ENCODE measurements at places on chromosomes 4 and X. TPM values are rescaled to one million over a fixed set of nuclear protein-coding genes. Genes with fewer than 3 reads are reported as not detected.

The SPANXA1 gene
- not detected for total RNA-seq

The SAGE1 gene
- not detected for total RNA-seq

The LIMCH1 gene
- total RNA-seq: not detected

The TMPRSS11B gene
- total RNA-seq: not detected

The PTPN13 gene
- total RNA-seq: 2.0 TPM

The SYP gene
- total RNA-seq: 2.5 TPM

The PAGE1 gene
- total RNA-seq: not detected

The NHS gene
- 0.54 TPM for total RNA-seq

GRCh38 chrX:85995641-85996040 lies 51.7 kb downstream of the CHM start:
- peaks cover 6% of the 10 kb centered on the region for H3K4me1 ChIP-seq
- no peak overlapping the region for H3K4me3 ChIP-seq
- H3K27me3 ChIP-seq: no peaks in the 10 kb centered on the region
- H3K36me3 ChIP-seq: peaks cover 4% of the 10 kb centered on the region

GRCh38 chr4:124484008-124484407 lies 228.5 kb downstream of the ANKRD50 start:
- H3K27me3 ChIP-seq: no peaks in the 10 kb centered on the region
- no peak overlapping the region for H3K27ac ChIP-seq
- no peaks in the 10 kb centered on the region for H3K4me1 ChIP-seq
- H3K36me3 ChIP-seq: no peaks in the 10 kb centered on the region
- H3K4me3 ChIP-seq: no peak overlapping the region
- DNase-seq: no peak

GRCh38 chrX:109710181-109710580 lies 22.9 kb downstream of the ACSL4 start:
- H3K4me1 ChIP-seq: peaks cover 47% of the 10 kb centered on the region
- H3K4me3 ChIP-seq: no peak overlapping the region
- no peak for DNase-seq

GRCh38 chr4:185311113-185311888 lies 84.4 kb downstream of the LRP2BP start:
- H3K36me3 ChIP-seq: peaks cover 41% of the 10 kb centered on the region
- no peak overlapping the region for H3K4me3 ChIP-seq
- H3K4me1 ChIP-seq: peaks cover 9% of the 10 kb centered on the region
- H3K27me3 ChIP-seq: no peaks in the 10 kb centered on the region
- DNase-seq: no peak
- H3K27ac ChIP-seq: no peak overlapping the region

DNA sequence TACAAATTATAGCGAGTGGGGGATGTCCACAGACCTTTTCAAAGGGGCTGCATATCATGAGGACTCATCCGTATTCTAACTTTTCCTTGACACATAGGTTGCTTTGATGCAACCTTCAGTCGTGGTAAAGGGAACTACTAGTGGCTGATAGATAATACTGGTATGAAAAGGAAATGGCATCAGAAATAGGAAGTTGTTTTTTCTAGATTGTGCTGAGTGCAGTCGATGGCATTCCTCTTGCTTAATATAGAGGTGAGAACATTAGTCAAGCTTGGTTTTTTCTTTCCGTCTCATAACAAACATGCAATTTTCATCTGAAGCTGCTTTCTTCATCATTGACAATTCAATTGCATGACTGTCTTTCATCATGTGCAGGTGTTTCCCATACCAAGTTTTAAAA lies 16.6 kb downstream of the ENPEP start:
- no peak overlapping the region for H3K27ac ChIP-seq
- H3K4me1 ChIP-seq: no peaks in the 10 kb centered on the region
- H3K4me3 ChIP-seq: no peak overlapping the region
- H3K27me3 ChIP-seq: peaks cover 25% of the 10 kb centered on the region
- H3K36me3 ChIP-seq: no peaks in the 10 kb centered on the region

GRCh38 chr4:98482847-98483806 lies 175.3 kb downstream of the TSPAN5 start:
- DNase-seq: no peak
- no peak overlapping the region for H3K4me3 ChIP-seq
- H3K4me1 ChIP-seq: peaks cover 61% of the 10 kb centered on the region
- H3K27me3 ChIP-seq: no peaks in the 10 kb centered on the region
- peaks cover 38% of the 10 kb centered on the region for H3K36me3 ChIP-seq
- peak overlapping the region; percentile 42 for H3K27ac ChIP-seq

DNA sequence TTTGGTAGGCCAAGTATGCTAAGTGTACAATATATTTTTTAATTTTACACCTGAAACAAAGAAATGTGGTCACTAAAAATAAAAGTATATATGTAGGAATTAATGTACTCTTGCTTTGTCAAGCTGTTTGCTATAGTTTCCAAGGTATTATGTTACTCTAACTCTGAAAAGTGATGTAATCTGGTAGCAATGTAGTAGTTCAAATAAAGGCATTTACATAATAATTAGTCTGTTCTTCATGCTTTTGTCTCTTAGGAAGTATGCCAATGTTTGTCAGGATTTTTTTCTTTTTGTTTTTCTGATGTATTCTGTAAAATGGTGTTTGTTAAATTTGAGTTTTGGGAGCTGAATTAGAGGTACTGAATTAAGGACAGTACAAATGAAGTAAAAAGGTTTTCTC lies 89.5 kb downstream of the PLS3 start:
- H3K4me3 ChIP-seq: no peak overlapping the region
- no peak for DNase-seq

DNA sequence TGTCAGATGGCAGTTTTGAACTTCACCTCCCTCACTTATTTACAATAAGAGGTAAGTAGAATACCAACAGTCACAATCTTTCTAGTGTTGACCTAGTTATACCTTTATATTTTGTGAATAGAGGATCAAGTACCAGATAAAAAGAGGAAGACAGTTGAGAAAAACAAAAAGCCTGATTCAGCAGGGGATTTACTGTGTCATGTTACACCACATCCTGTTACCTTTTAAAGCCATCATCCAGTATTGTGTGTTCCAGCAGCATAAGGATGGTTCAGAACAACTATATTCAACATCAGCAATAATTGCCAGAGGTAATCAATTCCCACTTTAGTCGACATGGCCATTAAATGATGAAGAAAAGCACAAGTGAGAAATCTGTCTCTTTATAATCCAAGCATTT lies 21.3 kb upstream of the CXCL6 start:
- no peak for DNase-seq
- no peaks in the 10 kb centered on the region for H3K36me3 ChIP-seq
- no peak overlapping the region for H3K4me3 ChIP-seq
- H3K27ac ChIP-seq: no peak overlapping the region
- H3K4me1 ChIP-seq: peaks cover 9% of the 10 kb centered on the region
- H3K27me3 ChIP-seq: peaks cover 1% of the 10 kb centered on the region

DNA sequence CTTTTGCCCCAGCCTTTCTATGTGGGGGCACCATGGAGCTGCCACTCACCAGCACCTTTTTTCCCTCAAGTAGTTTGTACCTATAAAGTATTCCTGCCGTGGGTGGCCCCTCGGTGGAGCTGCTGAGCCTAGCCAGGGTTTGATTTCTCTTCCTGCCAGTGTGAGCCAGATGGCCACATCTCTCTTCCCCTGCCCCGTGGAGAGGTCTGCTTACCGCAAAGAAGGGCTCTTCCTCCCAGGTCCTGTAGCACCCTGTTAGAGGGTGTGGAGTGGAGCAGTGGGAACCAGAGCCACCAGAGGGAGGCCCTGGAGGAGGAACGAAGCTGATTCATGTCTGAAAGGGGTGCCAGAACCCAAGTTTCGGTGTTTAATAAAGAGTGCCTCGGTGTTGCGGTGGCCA lies 95.4 kb downstream of the PTTG2 start:
- no peak overlapping the region for H3K27ac ChIP-seq
- H3K4me3 ChIP-seq: no peak overlapping the region
- DNase-seq: no peak
- no peaks in the 10 kb centered on the region for H3K27me3 ChIP-seq
- H3K4me1 ChIP-seq: no peaks in the 10 kb centered on the region

DNA sequence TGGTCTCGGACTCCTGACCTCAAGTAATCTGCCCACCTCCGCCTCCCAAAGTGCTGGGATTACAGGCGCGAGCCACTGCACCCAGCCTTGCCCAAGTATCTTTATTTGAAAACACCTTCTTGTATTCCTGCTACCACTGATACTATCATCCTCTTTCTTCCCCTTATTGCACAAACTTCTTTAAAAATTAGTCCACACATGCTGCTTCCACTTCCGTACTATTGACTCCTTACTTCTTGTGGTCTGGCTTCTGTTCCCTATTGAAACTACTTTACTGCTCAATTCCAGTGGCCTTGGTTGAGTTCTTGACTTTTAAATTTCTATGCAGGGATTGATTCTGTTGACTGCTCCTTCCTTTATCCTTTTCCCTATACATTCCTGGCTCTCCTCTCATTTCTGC lies 38.8 kb downstream of the MTM1 start:
- no peak for DNase-seq
- no peak overlapping the region for H3K4me3 ChIP-seq
- H3K27me3 ChIP-seq: no peaks in the 10 kb centered on the region
- H3K27ac ChIP-seq: peak overlapping the region; percentile 58

DNA sequence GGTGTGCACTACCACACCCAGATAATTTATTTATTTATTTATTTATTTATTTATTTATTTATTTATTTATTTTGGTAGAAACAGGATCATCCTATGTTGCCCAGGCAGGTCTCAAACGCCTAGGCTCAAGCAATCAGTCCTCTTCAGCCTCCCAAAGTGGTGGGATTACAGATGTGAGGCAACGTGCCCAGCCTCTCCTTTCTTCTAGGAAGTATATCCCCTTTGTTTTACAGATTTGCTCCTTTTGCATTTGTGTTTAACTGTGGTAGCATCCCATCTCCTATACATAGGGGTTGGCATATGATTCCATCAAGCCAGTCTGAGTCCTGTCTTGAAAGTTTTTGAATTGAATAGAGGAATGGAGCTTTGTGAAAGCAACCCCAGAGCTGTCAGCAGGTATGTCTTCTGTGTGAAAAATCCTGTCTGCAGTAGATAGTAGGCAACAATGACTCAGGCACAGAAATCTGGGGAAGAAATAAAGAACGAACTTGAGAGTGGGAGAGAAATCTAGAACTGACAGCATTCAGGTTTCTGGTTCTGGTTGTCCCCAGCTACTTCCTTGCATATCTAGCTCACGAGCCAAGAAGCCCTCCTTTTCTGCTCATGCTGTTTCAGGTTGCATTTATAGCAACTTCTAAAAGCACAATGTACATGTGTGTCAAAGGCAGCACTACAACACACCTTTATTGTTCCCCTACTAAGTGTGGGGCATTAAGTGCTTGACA lies 113.7 kb upstream of the LSM6 start:
- H3K4me3 ChIP-seq: no peak overlapping the region
- H3K27me3 ChIP-seq: peaks cover 9% of the 10 kb centered on the region
- H3K36me3 ChIP-seq: no peaks in the 10 kb centered on the region
- DNase-seq: no peak

DNA sequence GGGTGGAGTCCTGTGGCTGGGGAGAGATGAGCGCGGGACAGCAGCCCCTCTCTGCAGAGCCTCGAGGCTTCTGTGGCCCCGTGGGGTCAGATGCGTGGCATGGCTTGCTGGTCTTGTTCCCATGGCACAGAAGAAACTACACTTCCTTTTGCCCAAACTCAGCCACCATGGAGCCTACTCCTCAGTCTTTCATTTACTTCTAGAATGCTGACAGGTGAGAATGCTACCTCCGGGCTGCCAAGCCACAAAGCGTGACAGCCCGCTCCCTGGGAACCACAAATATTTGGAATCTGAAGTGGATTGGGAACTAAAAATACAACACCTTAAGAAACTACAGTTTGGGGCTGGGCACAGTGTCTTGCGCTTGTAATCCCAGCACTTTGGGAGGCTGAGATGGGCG lies 98.0 kb downstream of the TRAPPC11 start:
- H3K27ac ChIP-seq: no peak overlapping the region
- H3K27me3 ChIP-seq: peaks cover 3% of the 10 kb centered on the region
- no peaks in the 10 kb centered on the region for H3K4me1 ChIP-seq
- no peaks in the 10 kb centered on the region for H3K36me3 ChIP-seq

GRCh38 chr4:188663369-188663768 lies 524.1 kb downstream of the TRIML1 start:
- H3K27me3 ChIP-seq: no peaks in the 10 kb centered on the region
- H3K27ac ChIP-seq: no peak overlapping the region
- no peaks in the 10 kb centered on the region for H3K4me1 ChIP-seq

GRCh38 chr4:5524446-5525299 lies 183.7 kb downstream of the EVC2 start:
- no peak overlapping the region for H3K27ac ChIP-seq
- H3K4me3 ChIP-seq: no peak overlapping the region
- no peaks in the 10 kb centered on the region for H3K4me1 ChIP-seq
- DNase-seq: no peak

DNA sequence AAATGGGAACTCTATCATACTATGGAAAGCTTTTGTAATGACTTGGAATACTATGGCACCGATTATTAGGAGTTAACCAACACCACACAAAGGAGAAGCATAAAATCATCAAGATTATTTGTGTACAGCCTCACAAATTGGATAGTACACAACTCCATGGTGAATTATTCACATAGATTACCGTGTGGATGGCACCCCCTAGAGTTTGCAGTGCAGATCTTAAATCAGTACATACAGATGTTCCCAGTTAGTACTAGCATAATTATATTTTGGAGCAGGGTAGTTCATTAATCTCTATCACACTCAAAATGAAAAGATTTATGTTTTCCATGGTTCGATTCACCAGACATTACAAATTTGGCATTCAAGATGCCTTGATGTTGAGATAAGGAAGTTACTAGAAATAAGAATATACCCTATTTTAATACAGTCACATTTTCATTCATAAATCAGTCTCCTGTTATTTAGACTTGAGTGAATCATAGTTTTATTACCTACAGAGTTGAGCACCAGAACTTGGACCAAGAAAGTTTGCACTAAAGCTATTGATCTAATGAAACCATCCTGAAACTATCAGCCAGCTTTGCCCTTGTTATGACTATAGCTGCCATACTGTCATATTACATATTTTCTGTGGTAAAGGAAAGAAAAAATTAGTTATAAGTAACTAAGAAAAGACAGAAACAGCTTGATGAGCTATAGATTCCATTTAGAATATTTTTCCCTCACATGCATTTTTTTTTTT lies 531.8 kb downstream of the GLUD2 start:
- no peak overlapping the region for H3K27ac ChIP-seq
- no peaks in the 10 kb centered on the region for H3K27me3 ChIP-seq
- no peak overlapping the region for H3K4me3 ChIP-seq
- H3K4me1 ChIP-seq: no peaks in the 10 kb centered on the region
- DNase-seq: peak; percentile 17
- H3K36me3 ChIP-seq: no peaks in the 10 kb centered on the region

DNA sequence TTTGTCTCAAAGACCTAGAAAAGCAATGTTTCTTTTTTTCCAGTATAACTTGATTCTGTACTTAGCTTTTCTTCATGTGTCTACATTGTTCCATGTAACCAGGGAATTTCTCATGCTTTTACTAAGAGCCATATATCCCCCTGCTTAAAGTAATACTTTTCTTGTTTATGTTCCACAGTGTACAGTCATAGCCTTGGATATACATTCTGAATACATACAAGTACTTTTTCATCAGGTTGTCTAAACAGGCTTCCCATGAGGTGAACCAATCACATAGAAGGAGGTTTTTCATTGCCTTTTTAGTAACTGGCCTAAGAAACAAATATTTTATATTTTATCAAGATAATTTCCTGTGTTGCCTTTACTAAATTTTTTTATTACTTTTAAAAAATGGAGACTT lies 52.8 kb downstream of the SLC2A9 start:
- no peak overlapping the region for H3K4me3 ChIP-seq
- H3K36me3 ChIP-seq: peaks cover 17% of the 10 kb centered on the region
- no peak for DNase-seq
- peaks cover 39% of the 10 kb centered on the region for H3K4me1 ChIP-seq
- H3K27ac ChIP-seq: no peak overlapping the region
- no peaks in the 10 kb centered on the region for H3K27me3 ChIP-seq

GRCh38 chr4:172153719-172154118 lies 340.5 kb downstream of the GALNTL6 start:
- no peak overlapping the region for H3K4me3 ChIP-seq
- H3K36me3 ChIP-seq: no peaks in the 10 kb centered on the region
- H3K4me1 ChIP-seq: no peaks in the 10 kb centered on the region
- no peak for DNase-seq
- H3K27ac ChIP-seq: no peak overlapping the region
- no peaks in the 10 kb centered on the region for H3K27me3 ChIP-seq
